MCF 10A (cell line): ENCODE measurements at places on chromosomes 2 and 18.

GRCh38 chr2:239394978-239395377 lies 5.8 kb downstream of the HDAC4 start:
- no peak for DNase-seq

- DNase-seq: no peak
Observed at GRCh38 chr2:150885236-150885635, 376.4 kb downstream of the RBM43 start.

DNA sequence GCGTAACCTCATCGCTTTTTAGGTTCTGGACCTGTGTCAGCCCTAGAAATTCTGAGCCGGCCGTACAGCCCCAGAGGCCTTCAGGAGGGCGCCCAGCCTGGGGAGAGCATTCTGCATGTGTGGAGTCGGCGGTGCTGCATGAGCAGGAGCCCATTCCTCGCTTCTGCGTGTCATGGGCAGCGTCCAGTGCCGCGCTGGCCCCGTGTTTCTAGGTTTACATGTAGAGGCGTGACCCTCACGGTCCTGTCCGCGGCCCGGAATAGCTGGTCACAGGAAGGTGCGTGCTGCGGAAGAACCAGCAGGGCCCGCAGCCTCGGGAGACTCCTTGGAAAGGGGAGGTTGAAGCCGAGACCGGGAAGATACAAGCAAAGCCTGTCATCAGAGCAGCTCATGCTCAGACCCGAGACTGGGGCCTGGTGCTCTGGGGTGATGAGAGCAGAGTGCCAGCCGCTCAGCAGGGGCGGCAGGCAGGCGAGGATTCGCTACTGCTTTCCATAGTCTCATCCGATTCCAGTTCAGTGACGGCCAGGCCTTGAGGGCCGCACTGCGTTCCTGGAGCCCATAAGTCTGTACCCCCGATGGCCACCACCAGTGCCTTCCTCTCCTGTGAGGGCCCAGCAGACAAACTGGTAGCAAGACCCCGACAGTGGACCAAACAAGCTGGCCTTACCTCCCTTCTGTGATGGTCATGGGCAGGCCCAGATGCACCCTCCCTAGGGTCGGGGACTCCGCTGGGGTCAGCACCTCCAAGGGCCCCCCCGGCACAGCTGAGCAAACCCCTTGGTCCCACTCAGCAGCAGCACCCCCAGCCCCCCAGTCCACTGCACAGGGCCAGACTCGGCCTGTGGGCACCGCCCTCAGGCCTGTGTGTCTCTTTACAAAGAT lies 15.6 kb upstream of the NFATC1 start:
- DNase-seq: no peak

DNA sequence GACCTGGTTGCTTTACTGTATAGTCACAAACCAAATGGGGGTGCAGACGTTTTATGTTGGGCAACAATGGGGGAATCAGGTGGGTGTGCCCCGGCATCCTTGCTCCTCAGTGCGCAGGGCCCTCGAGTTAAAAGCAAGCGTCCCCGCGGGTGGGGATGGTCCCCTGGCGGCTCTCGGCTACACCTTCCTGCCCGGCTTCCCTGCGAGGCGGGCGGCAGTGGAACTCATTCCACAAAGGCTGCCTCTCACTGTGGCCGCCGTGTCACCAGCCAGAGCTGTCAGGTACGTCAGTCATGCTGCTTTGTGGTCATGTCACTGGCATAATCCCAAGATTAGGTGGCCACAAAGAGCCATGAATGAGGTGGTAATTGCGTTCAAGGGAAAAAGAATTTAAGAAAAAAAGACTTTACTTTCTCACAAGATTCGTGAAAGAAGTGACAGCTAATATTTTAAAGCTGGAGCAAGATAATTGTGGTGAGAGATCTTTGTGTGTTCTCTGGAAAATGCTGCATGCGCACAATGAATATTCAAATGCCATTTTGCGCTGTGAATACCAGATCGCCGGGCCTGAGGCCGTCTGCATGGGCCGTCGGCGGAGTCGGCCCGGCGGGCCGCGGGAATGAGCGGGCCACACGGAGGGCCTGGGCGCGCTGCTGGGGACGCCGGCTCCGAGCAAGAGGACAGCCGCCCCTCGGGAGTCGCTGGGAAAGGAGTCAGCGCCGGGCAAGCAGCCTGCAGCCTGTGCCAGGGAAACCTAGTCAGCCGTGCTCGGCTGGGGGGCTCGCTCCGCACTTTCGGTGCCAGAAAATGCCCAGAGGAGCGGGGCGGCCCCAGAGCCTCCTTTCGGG lies 82.3 kb upstream of the LDLRAD4 start:
- DNase-seq: no peak
